ENCODE measurements at places on chromosomes 1 and 21.

- DNase-seq, result no peak
Measured at GRCh38 chr1:5662744-5663126, 329.5 kb downstream of the NPHP4 start.

- no peak for DNase-seq
Measured at GRCh38 chr1:199356561-199356960, 670.9 kb upstream of the NR5A2 start.

DNA sequence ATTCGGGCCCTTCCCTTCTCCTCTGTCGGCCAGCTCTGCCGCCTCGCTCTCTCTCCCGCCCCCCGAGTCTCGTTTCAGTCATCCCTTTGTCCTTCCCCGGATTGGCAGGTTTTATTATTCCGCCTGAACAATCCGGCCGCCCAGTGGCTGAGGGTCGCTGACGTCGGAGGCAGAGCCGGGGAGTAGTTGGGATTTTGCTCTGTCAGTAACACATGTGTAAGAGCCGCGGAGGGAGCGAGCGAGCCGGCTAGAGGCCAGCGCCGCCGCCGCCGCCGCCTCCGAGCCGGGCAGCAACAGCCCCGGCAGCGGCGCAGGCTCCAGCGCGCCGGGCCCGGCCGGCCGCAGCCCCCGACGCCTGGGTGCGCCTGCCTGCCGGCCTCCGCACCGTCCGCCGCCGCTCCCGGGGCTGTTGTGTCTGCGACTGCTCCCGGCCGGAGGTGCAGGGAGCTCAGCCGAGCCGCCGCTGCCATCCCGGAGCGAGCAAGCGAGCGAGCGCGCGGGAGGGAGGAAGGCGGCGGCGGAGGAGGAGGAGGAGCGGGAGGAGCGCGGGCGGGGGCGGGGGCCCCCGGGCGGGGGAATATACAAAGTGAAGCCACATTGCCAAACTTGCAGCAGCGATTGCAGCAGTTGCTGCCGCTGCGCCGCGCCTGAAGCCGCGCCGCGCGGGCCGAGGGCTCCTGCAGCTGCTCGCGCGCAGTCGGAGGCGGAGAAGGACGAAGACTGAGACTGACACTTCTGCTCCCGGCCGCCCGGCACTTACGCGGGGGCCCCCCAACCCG, at the start of gene LMO4:
Gene LMO4 (plus strand): TSS at position 609 of the 779 bp plus-strand sequence. CDS start 3,136 bp downstream, outside the sequence.
- peak; percentile 53 for DNase-seq

GRCh38 chr1:181187337-181188126, 99.0 kb downstream of the IER5 start:
- no peak for DNase-seq

DNA sequence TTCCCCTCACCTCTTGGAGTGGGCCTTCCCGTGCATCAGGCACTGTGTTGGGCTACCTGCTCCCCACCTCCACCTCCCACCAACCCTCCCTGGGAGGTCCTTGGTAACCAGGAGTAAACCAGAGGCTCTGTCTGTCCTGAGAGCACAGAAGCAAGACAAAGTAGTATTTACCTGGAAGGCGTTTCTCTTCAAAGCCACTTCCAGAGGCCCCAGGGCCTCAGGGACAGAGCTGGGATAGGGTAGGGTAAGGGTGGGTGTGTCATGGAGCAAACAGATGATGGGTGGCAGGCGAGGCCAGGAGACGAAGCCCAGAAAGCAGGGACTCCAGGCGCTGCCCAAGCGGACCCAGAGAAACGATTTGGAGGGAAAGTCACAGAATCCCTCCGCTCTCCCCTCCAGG, 77.2 kb upstream of the TARDBP start:
- no peak for DNase-seq

- no peak for DNase-seq
Measured at GRCh38 chr1:228478912-228479711, 8.1 kb upstream of the RNF187 start.

DNA sequence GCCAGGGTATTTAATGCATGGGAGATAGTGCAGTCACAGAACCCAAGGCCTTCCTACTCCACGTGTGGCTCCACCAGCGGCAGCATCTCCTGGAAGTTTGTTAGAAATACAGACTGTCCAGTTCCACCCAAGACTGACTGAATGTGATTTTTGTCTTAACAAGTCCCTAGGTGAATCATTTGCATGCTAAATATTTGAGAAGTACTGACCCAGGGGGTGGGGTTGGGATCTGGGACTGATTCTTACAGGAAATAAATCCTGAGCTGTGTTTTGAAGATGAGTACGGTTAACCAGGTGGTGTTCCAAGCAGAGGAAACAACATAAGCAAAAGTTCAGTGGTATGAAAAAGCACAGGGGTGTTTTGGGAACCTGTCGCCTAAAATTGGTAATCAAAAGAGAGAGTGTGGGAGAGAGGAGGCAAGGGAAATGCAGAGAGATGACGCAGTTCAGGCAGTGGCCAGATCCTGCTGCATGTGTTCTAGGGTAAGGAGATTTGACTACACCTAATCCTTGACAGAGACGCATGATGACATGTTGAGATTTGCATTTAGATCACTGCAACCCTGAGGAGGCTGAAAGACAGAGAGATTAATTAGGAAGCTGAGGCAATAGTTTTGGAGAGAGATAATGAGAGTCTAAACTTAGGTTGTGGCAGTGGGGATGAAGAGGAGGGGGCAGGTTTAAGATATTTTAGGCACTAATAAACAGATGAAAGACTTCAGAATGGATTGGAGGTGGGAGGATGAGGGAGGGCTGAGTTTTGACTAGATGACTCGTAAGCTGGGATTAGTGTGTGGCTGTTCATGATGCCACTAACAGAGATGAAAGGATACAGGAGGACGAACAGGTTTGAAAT, 3.7 kb upstream of the ZNF326 start:
- no peak for DNase-seq

GRCh38 chr1:18232052-18232451, 124.5 kb downstream of the IGSF21 start:
- DNase-seq, result no peak

DNA sequence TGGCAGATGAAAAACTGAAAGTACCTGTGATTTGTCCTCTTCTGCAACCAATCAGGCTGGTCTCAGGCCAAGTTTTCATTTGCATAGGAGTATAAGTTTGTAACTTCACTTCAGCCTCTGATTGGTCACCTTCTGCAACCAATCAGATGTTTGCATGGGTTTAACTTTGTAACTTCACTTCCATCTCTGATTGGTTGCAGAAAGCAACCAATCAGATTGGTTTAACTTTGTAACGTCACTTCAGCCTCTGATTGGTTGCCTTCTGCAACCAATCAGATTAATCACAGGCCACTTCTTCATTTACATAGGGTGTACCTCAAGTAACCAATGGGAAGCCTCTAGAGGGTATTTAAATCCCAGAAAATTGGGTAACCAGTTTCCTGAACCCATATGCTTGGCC, 18.9 kb upstream of the TUT4 start:
- DNase-seq, result no peak

GRCh38 chr1:223771814-223772770, 59.8 kb downstream of the CAPN2 start:
- DNase-seq, result no peak

- no peak for DNase-seq
Measured at GRCh38 chr1:12505231-12505630, 112.8 kb downstream of the DHRS3 start.

GRCh38 chr1:110471131-110471530, 20.2 kb downstream of the PROK1 start:
- no peak for DNase-seq

GRCh38 chr1:17119076-17119772, at the start of gene PADI2:
TSS of gene PADI2 (minus strand) at chr1:17119451. CDS start at chr1:17119371, 80 bp downstream.
- no peak for DNase-seq

DNA sequence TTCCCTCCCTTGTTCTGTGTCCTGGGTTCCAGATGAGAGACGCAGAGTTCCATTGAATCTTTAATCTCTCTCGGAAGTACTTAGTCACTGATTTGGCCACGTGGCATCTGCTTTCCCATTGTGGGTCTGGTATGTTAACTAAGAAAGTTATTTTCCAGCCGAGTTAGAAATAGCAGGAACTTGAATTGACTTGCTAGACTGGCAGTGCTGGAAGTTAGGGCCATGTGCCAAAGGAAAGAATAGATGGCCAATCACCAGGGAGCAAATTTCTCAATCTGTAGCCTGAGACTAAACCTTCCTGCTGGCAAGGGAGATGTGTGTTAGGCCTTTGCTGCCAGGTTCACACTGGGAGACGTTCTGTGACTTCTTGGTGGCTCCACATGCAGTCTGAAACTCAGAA, 24.2 kb upstream of the SLFNL1 start:
- no peak for DNase-seq

- DNase-seq, result no peak
Measured at GRCh38 chr1:119702384-119702783, 9.3 kb upstream of the PHGDH start.

GRCh38 chr1:217090060-217090911, 367.1 kb upstream of the ESRRG start:
- DNase-seq, result no peak

DNA sequence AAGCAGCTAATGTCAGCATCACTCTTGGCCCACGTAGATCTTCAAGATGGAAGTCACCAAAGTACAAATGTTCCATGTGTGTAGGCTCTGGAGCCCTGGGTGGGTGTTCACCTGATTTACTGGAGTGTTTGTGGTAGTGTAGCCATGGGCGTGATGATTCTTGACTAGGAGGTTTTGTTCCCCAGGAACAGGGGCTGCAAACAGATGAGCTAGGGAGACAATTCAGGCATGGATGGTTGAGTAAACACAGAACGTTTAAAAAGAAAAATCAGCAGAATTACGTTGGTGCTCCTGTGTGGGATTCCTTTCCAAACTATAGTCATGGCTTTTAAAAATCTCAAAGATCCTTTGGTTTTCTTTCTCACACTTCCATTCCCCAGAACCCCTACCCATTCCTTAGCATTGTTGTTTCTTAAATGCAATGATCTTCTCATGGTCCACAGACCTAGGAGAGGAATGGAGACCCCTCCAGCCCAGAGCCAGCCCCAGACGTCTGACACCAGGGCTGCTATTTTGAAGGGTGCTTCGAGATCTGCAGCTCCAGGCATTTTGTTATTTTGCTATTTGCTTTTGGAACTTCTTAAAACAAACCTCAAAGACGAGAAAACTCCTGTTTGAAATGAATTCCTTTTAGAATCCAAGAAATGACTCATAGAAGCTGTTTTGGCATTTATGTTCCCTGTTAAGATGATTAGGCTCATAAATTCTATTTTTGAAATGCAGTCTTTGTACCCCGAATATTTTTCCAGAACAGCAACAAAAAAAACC, 115.1 kb downstream of the ETS2 start:
- no peak for DNase-seq

GRCh38 chr1:197422993-197423392, 154.9 kb downstream of the CRB1 start:
- no peak for DNase-seq
